Left lobe of liver (tissue), 2 donors: ENCODE measurements at places on chromosomes 2 and 18. TPM values are rescaled to one million over a fixed set of nuclear protein-coding genes. Genes with fewer than 3 reads are reported as not detected.

DNA sequence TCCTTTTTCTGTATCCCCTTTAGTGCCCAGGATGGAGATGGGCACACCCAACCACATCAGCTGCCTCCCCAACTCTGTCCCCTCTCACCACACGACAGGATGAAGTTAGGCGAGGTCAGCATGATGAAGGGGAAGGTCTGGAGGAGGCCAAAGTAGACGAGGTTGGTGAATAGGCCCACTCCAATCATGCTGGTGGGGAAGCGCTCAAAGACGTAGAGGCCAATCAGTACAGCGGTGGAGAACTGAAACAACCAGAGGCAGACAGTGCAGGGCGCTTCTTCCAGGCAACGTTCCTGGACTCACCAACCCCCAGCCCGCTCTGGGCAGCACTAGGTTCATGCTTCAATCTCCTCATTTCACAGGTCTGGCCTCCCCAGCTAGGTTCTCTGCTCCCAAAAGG, 2.9 kb downstream of the TEX261 start:
- peak; percentile 10 for DNase-seq

DNA sequence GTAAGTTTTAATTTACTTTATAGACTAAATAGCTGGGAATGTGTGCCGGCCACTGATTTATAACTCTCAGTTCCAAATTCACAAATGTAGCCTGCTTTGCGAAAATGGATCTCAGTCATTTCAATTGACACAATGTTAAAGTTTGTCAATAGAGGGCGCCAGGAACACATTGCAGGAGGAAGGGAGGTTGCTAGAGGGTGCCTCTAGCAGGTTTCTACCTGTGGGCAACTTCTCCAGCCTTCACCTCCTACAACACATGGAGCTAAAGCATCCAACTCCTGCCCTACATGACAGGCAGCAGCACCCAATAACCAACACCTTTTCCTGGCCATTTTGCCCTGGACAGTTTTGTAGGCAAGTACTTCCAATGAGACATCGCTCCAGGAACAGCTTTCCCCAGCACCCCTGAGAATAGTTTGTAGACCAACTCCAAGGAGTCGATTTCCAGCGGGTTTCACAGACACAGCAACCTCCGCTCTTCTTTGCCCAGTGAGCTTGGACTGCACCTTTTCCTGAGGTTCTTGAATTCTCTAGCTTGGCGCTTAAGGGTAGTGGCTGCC, 784.8 kb upstream of the CDH2 start:
- DNase-seq = no peak

DNA sequence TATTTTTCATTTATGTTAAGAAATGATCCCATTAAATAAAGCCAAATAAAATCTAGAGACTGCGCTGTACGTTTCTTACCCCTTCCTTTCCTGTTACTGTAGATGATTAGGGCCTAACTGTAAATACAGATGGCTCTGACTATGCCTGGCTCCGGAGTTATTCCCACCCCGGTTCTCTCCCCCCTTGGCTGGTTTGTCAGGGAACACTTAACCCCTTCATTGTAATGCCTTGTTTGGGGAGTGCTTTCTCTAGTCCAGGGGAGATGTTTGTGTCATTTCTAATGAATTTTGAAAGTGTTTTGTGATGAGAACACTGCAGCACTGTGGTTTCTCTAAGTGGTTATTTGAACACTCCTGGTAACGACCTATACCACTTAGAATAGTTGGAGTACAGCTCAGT, 8.8 kb downstream of the UNC50 start:
- no peak for DNase-seq

The HOXD13 gene
- not detected for total RNA-seq

The OR6B2 gene
- not detected for total RNA-seq

The TCF23 gene
- 0.10 TPM for total RNA-seq

The PROC gene
- total RNA-seq = 479 TPM

The FIGLA gene
- not detected for total RNA-seq
